ENCODE measurements at places on chromosomes 4 and X.

DNA sequence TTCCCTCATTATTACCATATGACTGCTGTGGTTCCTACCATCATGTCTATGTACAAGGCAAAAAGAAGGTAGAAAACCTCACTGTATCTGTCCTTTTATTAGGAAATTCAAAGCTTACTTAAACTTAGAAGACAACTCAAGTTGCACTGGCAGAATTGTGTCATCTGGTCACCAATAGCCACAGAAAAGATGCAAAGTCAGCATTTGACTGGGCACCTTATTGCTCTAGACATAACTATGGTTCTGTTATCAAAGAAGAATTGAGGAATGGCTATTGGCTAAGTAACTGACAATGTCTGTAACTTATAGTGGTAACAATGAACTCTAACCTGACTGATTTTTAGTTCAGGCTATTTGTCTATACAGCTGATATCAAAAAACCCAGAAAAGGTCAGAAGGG is 45.3 kb downstream of the MAP9 start:
- no peak for DNase-seq

- no peak for DNase-seq
Measured at GRCh38 chr4:89493367-89493766, 185.8 kb upstream of the GPRIN3 start.

DNA sequence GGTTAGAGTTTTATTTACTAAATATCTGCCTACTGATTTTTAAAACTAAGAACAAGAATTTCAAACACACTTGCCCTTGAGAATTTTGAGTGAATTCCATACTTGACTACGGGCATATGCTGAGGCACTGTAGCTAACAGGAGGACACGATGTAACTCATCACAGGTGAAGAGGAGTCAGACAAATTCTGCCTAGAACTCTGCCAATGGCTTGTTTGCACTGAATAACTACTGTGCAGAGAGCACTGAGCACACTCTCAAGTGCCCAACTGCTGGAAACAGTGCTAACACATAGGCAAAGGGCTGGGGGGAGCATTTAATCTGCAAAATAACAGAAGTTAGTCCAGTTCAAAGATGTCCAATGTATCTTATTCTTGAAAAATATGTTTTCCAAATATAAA is 104.4 kb downstream of the WDFY3 start:
- no peak for DNase-seq

GRCh38 chr4:82820689-82821088 is 22.1 kb upstream of the SCD5 start:
- DNase-seq = no peak

DNA sequence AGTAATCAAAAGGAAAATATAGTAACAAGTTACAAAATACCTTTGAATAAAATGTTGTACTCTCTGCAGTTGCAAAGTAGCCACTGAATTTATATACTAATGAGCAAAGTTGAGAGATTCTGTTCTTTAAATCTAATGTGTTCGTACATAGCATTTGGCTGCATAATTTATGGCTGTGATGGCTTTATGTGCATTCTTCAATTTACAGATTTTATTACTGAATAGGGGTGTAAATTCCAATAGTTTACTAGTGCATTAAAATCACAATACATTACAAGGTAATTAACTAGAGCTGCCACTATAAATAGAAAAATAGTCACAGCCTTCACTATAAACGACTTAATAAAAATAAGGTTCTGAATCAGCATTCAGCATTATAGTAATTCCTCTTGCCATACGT is 620.0 kb downstream of the ADGRL3 start:
- DNase-seq = no peak

- DNase-seq = no peak
Measured at GRCh38 chr4:186013419-186014186, 55.4 kb upstream of the TLR3 start.

- DNase-seq = no peak
Measured at GRCh38 chrX:44189116-44189515, 154.4 kb downstream of the EFHC2 start.

DNA sequence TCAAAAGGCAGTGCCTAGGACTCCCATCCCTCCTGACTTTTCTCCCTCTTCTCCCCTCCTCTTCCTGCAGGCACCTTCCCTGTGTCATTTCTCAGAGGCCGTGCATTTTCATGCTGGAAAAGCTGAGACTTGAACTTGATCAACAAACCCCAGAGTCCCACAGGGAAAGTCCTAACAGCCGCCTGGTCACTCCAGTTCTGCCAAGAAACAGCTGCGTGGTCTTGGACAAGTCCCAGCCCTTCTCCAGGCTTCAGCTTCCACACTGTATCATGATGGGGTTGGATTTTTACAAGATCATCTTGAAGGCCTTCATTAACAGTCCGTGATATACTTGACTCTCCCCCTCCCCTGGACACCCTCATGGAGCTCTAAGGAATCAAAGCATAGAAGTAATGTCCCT is 366.0 kb downstream of the BCOR start:
- no peak for DNase-seq

GRCh38 chr4:140152013-140152703 is 1.8 kb downstream of the MAML3 start:
- DNase-seq = no peak

DNA sequence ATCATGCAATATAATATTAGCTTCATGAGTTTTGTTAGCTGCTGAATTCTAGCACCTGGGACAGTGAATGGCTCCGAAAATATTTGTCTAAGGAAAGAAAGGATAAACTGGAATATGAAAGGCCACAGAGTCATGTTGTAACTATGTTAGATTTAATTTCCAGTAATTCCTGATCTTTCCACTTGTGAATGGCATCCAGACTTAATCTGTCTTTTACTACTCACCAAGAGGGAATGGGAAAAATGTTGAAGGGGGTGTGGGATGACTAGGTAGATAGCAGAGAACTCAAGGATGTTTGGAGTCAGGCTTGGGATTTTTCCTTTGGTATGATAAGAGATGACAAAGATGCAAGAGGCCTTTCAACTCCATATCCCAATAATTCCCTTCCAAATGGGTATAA is 9.4 kb downstream of the ADH6 start:
- no peak for DNase-seq

GRCh38 chr4:128636906-128637305 is 172.6 kb upstream of the JADE1 start:
- DNase-seq = no peak

DNA sequence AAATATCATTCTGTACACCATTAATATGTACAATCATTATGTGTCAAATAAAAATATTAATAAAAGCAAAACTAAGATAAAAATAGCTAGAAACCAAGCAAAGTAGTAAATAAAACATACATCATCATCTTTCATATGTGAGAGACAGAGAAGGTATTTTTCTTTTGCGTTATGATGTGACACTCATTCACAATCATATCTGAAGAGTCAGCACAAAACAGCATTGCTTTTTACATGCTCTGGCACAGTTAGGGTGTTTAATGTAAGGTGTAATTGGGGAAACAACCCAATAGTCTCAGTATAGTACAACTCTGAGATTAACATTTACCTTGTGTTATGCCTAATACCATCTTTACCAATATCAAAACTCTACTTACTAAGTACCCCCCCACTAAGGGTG is 376.6 kb downstream of the TMA16 start:
- DNase-seq = no peak

DNA sequence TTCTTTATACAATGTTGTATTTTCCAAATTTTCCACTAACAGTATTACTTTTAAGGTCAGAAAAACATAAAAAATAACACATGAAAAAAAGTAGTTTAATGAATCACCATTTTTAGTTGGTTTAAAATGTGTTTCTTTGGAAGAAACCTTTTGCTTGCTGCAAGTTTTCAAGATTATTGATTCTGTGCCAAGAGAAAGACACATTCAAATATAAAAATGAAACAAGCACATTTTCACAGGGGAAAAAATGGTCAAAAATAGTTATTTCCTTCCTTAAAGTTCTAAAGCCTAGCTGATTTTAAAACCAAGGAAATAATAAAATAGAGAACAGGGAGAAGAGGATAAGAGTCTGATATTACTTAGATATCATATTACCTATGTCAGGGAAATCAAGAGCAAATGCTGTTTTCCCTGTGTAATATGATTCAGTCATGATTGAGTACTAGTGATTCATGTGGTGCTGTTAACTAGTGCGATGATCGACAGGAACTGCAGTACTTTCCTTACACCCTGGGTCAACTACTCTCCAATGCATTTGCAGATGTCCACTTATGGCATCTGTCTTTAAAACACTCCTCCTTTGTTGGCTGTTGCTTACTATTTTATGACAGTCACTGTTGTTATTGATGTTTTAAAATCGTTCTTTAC is 103.8 kb downstream of the CAMK2D start:
- no peak for DNase-seq

Data from SW 1271 (cell line).